ENCODE measurements at places on chromosomes 5 and 9. TPM values are rescaled to one million over a fixed set of nuclear protein-coding genes. Genes with fewer than 3 reads are reported as not detected.

Gene NOXA1
- polyA plus RNA-seq = 0.20 TPM

DNA sequence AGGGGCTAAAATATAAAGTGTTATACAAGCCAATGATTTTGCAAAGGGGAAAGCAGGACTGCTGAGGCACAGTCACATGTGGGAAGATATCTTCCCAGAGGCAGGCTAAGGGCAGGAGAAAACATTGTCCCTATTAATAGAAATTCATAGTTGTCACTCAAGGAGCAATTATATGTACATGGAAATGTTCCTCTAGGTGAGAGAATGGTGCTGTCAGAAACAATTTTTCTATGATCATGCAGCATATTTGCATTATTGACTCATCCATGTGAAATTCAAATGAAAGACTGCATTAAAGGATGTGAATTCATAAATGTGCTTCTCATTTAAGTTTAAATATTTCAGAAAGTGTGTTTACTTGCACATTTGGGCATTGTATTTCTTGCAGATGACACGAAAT, 775.9 kb upstream of the CDH9 start:
- no peak for DNase-seq

GRCh38 chr5:125196481-125197111, 450.2 kb upstream of the ZNF608 start:
- no peak for DNase-seq

Gene LHX2
- 0.11 TPM for polyA plus RNA-seq

Gene FAM120A
- 89.4 TPM for polyA plus RNA-seq

DNA sequence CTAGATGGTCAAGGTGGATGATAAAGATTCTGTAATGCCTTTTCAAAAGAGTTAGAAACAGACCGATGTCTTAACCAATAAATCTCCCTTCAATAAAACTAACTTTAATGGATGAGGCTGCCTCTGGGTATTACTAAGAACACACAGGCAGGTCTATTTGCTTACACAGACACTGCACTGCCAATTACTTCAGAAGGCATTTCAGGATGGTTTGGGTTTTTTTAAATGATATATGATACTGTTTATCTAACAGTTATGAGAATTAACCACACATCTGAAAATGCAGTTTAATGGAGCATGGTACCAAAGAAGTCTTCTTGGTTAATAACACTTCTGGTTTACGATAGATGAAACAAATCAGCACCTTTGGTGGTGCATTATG, 367.9 kb upstream of the GRAMD2B start:
- no peak for DNase-seq

DNA sequence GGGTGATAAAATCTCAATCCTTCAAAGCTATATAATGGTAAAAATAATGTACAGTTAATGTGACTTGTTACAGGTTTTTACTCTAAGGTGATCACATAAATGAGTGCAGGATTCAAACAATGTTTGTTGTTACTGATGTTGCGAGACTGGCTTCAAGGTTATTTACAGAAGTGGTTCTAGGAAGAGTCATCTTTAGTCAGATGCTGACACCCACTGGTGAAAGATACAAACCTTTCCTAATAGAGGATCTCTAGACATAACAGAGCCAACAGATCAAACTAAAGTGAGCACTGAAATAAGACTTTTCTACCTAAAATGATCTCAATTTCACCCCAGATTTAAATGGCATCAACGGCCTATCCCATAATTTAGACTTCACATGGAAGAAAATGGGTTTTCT, 20.2 kb downstream of the ARSB start:
- no peak for DNase-seq

Gene LCN6
- not detected for polyA plus RNA-seq

Gene ZNF454
- 0.21 TPM for polyA plus RNA-seq

- DNase-seq = no peak
Observed at GRCh38 chr5:81334304-81335061, 33.1 kb downstream of the ZCCHC9 start.

DNA sequence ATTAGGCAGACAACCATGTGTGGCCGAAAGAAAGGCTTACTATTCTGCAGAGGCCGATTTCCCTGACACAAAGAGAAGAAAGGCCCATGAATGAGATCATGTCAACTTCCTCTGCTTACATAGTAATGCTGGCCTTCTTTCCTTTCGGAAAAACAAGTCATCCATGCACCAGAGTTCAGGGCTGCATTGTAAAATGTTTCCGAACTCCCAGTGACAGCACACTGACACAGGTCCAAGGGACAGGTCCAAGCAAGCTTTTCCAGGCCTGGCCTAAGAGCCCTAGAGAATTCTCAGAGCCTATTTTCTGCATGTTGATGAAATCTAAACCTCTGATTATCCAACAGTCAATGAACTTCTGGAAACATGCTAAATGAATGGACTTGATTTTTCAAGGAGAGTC, 140.9 kb downstream of the ZNF608 start:
- DNase-seq = no peak

GRCh38 chr5:83718936-83719495, 1.6 kb downstream of the HAPLN1 start:
- DNase-seq = no peak

Gene PRKACG
- not detected for polyA plus RNA-seq

GRCh38 chr5:163947848-163948666, 442.6 kb downstream of the MAT2B start:
- no peak for DNase-seq

DNA sequence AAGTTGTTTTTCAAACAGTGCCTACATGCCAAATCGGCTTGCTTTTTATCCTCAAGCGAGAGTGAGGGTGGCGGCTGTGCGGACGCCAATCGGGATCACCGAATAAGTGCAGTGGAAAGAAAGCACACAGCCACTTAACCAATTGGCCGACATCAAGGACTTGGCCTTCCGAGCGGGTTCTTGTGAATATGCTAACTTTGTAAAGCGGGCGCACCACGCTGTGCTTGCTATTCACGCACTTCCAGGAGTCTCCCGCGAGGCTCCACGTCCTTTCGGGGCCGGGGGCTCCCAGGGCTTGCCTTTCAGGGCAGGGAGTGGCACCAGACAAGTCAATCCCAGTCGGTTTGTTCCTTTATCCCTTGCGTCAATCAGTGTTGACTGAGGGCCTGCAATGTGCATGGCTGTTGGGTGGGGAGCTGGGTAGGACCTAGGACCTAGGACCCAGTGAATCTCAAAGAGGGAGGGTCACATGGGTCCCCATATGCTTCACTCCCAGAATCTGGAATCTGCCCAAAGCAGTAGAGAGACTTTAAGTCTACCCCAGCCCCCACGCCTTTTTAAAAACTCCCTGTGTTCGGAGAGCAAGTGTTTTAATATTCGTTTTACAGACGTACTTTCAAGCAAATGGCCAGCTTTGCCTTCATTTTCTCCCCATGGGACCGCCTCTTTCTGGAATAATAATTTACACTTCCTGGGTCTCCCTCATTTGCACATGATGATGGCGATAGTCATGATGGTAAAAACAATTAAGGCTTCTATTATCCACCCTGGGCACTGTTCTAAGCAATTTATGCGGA, 2.0 kb upstream of the GCNT4 start:
- DNase-seq = no peak

DNA sequence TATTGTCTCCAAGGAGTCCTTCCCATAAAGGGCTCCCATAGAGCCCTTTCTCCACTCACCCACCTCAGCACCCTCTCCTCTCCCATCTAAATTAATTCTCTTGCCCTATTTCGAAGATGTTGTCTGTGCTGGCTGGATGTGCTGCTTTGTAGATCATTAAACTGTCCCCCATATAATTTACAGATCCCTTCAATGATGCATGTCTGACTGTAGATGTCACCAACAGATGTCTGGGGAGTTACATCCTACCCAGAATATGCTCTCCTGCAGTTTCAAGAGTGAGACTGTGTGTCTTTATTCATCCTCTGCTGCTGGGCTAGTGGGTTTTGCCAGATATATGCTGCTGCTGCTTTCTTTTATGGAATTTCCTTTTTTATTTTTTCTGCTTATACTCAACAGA, 351.2 kb downstream of the MLLT3 start:
- DNase-seq = no peak

Gene HTR1A
- polyA plus RNA-seq = not detected
